Activated T-helper 2 cell treated with anti-CD3 and anti-CD28 coated beads, Interferon-gamma antibody, Interleukin-2, Interleukin-4, amounts not matched to agents 10 μg/mL and 5 μg/mL and 100 μg/mL, durations not matched to agents 14 hours and 24 hours and 36 hours (primary cell): ENCODE measurements at places on chromosomes 12 and 14. TPM values are rescaled to one million over a fixed set of nuclear protein-coding genes. Genes with fewer than 3 reads are reported as not detected.

OVCH1 gene
- total RNA-seq, result not detected in 2 replicates

CIT gene
- 52.6 and 53.5 TPM in 2 replicates for total RNA-seq

NKX2-8 gene
- total RNA-seq, result not detected in 2 replicates

FOXA1 gene
- 0.11 TPM in 1 of 2 replicates, not detected in the other for total RNA-seq
